ENCODE measurements at places on chromosomes 2 and 18. TPM values are rescaled to one million over a fixed set of nuclear protein-coding genes. Genes with fewer than 3 reads are reported as not detected.

The PROC gene
- not detected for total RNA-seq

The RGPD4 gene
- total RNA-seq, result 0.10 TPM

The SP140 gene
- total RNA-seq, result 137 TPM

The FAM110C gene
- total RNA-seq, result 5.1 TPM

The CD8B gene
- total RNA-seq, result 2.1 TPM

The IL37 gene
- total RNA-seq, result 0.33 TPM

The GALNT5 gene
- not detected for total RNA-seq

The RAMP1 gene
- total RNA-seq, result 9.6 TPM

The FSIP2 gene
- total RNA-seq, result 0.15 TPM

The LCT gene
- 0.08 TPM for total RNA-seq

The FBXO15 gene
- 1.1 TPM for total RNA-seq

The DLGAP1 gene
- total RNA-seq, result 0.53 TPM

The ACADL gene
- total RNA-seq, result not detected

The ANKRD30B gene
- not detected for total RNA-seq

GRCh38 chr2:200336980-200337615, 30.6 kb downstream of the SPATS2L start:
- H3K36me3 ChIP-seq, result peaks cover 19% of the 10 kb centered on the region
- H3K27me3 ChIP-seq, result no peaks in the 10 kb centered on the region
- no peak overlapping the region for H3K27ac ChIP-seq
- no peak for DNase-seq
- H3K4me3 ChIP-seq, result no peak overlapping the region

DNA sequence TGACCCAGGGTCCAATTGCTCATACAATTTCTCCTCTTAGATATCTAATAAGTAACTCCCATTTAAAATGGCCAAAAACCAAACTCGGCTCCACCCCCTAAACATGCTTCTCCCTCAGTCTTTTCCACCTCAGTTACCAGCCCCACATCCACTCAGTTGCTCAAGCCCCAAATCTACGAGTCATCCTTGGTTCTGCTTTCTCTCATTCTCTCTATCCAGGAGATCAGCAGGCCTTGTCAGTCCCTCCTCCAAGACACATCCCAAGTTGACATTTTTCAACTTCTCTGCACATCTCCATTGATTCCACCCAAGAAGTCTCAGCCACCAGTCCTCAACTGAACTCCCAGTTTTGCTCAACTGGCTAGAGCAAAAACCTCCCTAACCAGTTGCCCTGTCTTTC, 40.5 kb upstream of the RTN4 start:
- no peaks in the 10 kb centered on the region for H3K27me3 ChIP-seq
- no peak overlapping the region for H3K27ac ChIP-seq
- H3K4me3 ChIP-seq, result no peak overlapping the region
- H3K4me1 ChIP-seq, result peaks cover 10% of the 10 kb centered on the region
- no peak for DNase-seq

- H3K27ac ChIP-seq, result no peak overlapping the region
- no peaks in the 10 kb centered on the region for H3K27me3 ChIP-seq
- no peaks in the 10 kb centered on the region for H3K36me3 ChIP-seq
- H3K4me3 ChIP-seq, result no peak overlapping the region
Measured at GRCh38 chr2:202848813-202849212, 22.8 kb downstream of the ICA1L start.

DNA sequence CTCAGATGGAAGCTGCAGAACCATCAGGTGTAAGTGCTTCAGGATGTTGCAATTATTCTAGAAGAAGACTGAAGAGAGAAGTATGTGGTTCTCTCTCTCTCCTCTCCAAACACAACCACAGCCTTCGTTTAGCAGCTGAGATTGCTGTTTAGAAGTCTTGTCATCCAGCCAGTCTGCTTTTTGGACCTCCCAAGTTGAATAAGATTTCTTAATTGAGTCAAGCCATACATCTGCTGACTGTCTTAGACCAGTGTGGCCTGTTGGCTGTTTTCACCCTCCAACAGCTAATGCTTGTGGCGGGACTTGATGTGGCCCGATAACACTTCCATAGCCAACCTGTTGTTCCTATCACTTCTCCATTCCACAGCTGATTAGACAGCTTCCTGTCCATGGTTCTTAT, 91.3 kb upstream of the TMEM17 start:
- no peak overlapping the region for H3K4me3 ChIP-seq
- H3K4me1 ChIP-seq, result no peaks in the 10 kb centered on the region
- H3K27me3 ChIP-seq, result no peaks in the 10 kb centered on the region
- H3K36me3 ChIP-seq, result no peaks in the 10 kb centered on the region
- DNase-seq, result no peak

DNA sequence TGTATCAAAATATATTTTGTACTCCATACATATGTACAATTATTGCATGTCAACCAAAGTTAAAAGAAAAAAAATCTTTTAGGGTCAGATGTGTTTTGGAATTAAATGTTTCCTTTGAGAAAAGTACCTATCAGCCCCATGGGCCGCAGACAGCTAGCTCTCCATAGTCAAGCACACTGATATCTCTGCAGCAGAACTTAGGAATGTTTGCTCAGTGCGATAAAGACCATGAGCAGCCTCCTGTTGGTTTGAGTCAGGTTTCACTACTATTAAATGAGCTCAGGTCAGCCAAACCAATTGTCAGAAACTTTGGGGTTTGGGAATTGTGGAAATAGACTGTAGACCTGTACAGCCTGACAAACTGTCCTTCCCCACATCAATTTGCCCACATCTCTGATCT, 33.7 kb downstream of the LCT start:
- DNase-seq, result no peak
- no peak overlapping the region for H3K4me3 ChIP-seq
- no peaks in the 10 kb centered on the region for H3K27me3 ChIP-seq
- no peaks in the 10 kb centered on the region for H3K4me1 ChIP-seq
- peaks cover 19% of the 10 kb centered on the region for H3K36me3 ChIP-seq

- no peak overlapping the region for H3K27ac ChIP-seq
- no peaks in the 10 kb centered on the region for H3K36me3 ChIP-seq
- no peak for DNase-seq
- no peaks in the 10 kb centered on the region for H3K27me3 ChIP-seq
Measured at GRCh38 chr18:68984342-68984741, 186.5 kb downstream of the CCDC102B start.

DNA sequence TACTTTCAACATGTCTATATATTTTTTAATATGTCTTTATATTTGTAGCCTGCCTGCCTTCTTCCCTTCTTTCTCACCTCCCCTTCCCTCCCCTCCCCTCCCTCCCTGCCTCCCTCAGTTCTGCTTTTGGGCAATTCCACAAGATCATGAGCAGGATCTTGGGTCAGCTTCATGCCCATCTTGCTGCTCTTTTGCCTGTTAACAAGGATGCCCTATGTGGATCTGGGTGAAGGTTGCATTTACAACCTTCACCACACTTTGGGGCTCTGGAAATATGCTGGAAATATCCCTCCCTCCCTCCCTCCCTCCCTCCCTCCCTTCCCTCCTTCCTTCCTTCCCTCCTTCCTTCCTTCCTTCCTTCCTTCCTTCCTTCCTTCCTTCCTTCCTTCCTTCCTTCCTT, 334.1 kb upstream of the FAM98A start:
- no peaks in the 10 kb centered on the region for H3K27me3 ChIP-seq
- peaks cover 2% of the 10 kb centered on the region for H3K4me1 ChIP-seq
- no peak overlapping the region for H3K4me3 ChIP-seq
- no peaks in the 10 kb centered on the region for H3K36me3 ChIP-seq
- no peak for DNase-seq

GRCh38 chr2:155412598-155412997, 714.1 kb downstream of the KCNJ3 start:
- H3K27ac ChIP-seq, result no peak overlapping the region
- H3K4me3 ChIP-seq, result no peak overlapping the region
- no peaks in the 10 kb centered on the region for H3K36me3 ChIP-seq
- no peaks in the 10 kb centered on the region for H3K27me3 ChIP-seq
- H3K4me1 ChIP-seq, result no peaks in the 10 kb centered on the region

DNA sequence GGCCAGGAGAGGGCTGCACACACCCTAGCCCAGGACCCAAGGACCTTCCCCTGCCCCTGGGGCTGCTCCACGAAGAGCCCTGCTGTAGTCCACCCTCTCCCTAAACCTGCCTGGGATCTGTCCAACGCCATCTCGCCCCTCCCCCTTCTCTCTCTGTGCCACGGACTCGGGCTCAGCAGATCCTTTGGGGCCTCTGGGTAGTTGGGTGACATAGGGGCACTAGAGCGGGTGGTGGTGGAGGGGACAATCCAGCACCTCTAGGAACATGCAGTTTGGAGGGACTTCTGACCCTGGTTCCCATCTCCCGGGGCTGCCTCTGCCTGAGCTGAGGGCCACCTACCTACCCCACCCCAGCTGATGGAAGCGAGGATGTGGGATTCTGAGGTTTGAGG, 7.3 kb upstream of the CRYBA2 start:
- H3K27ac ChIP-seq, result no peak overlapping the region
- no peak for DNase-seq
- peaks cover 7% of the 10 kb centered on the region for H3K4me1 ChIP-seq

- no peak within 1 kb of the TSS for H3K27ac ChIP-seq
- H3K4me3 ChIP-seq, result peak within 1 kb of the TSS; percentile 78
- peaks cover 5% of the 10 kb centered on the region for H3K36me3 ChIP-seq
- H3K27me3 ChIP-seq, result peaks cover 41% of the 10 kb centered on the region
Measured at GRCh38 chr18:70288851-70289328, at the start of gene SOCS6. TSS of gene SOCS6 (plus strand) at chr18:70289045. CDS start at chr18:70324669, 35,624 bp downstream.

DNA sequence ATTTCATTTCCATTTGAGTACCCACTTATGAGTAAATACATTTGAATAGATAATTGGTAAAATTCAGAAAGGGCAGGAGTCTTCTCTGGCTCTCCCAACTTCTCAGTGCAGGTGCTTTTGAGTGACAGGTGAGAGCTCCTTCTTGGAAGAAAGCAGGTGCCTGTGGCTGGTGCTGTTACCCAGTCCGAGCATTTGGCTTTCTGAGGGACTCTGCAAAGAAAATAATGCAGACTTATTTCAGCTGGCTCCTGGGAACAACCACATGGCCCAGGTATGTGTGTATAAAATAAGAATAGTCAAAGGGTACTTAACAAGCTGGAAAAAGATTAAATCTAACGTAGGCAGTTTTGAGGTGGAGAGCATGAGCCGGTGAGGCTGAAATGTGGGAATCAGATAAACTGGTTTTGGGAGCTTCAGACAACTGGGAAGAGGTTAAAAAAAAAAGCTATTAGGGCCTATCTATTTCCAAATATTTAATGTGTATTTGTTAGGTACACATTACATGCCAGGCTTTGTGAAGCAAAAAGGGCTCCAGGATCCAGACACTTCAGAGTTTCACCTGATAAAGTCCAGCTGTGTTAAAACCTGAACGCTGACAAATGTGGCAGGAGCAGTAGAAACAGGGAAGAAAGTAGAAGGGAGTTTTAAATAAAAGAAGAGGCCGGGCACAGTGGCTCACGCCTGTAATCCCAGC, 20.6 kb downstream of the ZNF236 start:
- DNase-seq, result no peak
- H3K27ac ChIP-seq, result no peak overlapping the region
- H3K36me3 ChIP-seq, result no peaks in the 10 kb centered on the region
- peaks cover 8% of the 10 kb centered on the region for H3K4me1 ChIP-seq
- no peaks in the 10 kb centered on the region for H3K27me3 ChIP-seq

DNA sequence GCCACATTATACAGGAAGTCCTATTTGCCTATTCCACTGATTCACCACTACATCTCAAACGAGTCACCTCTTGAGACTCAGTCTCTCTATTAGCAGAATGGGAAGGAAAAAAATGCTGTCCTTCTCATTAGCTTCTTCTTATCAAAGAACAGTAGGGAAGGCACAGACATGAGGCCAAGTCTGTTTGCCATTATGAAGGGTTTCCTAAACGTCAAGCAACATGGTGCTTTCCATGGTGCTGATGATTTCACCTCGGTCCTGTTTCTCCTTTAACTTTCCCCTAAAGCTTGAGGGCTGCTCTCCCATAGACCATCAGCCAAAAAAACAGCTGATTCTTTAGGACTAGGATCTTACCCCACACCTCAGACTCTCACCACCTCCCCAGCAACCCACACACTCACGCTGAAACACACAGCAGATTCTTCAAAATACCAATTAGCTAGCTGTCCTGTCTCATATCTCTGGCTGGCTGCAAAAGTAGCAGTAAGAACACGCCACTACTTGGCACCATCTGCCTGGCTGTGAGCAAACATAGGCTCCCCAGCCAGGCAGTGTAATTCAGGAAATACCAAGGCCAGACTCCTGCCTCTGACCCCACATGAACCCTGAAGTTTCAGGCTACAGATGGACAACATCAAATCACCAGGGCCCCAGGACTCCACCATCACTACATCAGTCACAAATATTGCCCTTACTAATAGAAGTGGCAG, 30.5 kb downstream of the GALNT14 start:
- H3K4me3 ChIP-seq, result no peak overlapping the region
- H3K4me1 ChIP-seq, result no peaks in the 10 kb centered on the region
- H3K27me3 ChIP-seq, result peaks cover 27% of the 10 kb centered on the region
- H3K36me3 ChIP-seq, result no peaks in the 10 kb centered on the region
- no peak overlapping the region for H3K27ac ChIP-seq
- DNase-seq, result no peak

GRCh38 chr18:9696701-9697100, 11.4 kb upstream of the RAB31 start:
- H3K4me1 ChIP-seq, result peaks cover 20% of the 10 kb centered on the region
- no peaks in the 10 kb centered on the region for H3K36me3 ChIP-seq
- H3K4me3 ChIP-seq, result no peak overlapping the region
- DNase-seq, result no peak
- H3K27me3 ChIP-seq, result peaks cover 38% of the 10 kb centered on the region

GRCh38 chr18:78976765-78977636, 2.6 kb upstream of the SALL3 start:
- peak overlapping the region; percentile 13 for H3K27ac ChIP-seq
- H3K27me3 ChIP-seq, result peaks cover 59% of the 10 kb centered on the region
- DNase-seq, result no peak
- H3K4me1 ChIP-seq, result peaks cover 13% of the 10 kb centered on the region

DNA sequence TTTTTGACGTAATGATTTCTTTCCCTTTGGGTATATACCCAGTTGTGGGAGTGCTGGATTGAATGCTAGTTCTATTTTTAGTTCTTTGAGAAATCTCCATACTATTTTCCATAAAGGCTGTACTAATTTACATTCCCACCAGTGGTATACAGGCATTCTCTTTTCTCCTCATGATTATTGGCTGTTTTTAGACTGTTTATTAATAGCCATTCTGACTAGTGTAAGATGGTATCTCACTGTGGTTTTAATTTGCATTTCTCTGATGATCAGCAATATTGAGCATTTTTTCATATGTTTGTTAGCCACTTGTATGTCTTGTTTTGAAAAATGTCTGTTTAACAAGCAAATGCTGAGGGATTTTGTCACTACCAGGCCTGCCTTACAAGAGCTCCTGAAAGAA, 9.2 kb upstream of the CD28 start:
- H3K27me3 ChIP-seq, result no peaks in the 10 kb centered on the region
- DNase-seq, result no peak
- peaks cover 4% of the 10 kb centered on the region for H3K36me3 ChIP-seq
- no peak overlapping the region for H3K4me3 ChIP-seq

GRCh38 chr2:158143703-158144360, 42.2 kb downstream of the UPP2 start:
- H3K4me1 ChIP-seq, result no peaks in the 10 kb centered on the region
- H3K27ac ChIP-seq, result no peak overlapping the region
- H3K36me3 ChIP-seq, result no peaks in the 10 kb centered on the region
- peaks cover 14% of the 10 kb centered on the region for H3K27me3 ChIP-seq

DNA sequence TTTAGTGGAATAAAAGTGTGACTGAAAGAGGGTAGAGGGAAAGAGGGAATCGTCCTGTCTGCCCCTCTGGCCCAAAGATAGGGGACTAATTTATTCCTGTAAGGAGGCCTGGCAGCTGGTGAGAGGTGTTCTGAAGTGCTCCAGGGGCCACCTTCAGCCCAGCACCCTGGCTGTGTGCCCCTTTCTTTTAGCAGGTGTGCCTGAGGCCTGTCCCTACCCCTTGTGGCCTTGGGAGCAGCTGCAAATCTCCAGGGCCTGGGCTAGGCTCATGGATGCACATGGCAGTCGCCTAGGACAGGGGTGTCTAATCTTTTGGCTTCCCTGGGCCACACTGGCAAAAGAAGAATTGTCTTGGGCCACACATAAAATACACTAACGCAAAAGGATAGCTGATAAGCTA, 37.3 kb downstream of the FHOD3 start:
- H3K4me3 ChIP-seq, result no peak overlapping the region
- H3K27ac ChIP-seq, result no peak overlapping the region
- no peak for DNase-seq
- no peaks in the 10 kb centered on the region for H3K27me3 ChIP-seq
- H3K4me1 ChIP-seq, result no peaks in the 10 kb centered on the region

Data from activated CD4-positive, alpha-beta memory T cell treated with anti-CD3 and anti-CD28 coated beads, Interleukin-2, amount 10 ng/mL, durations not matched to agents 7 days and 5 days (primary cell).